ENCODE measurements at places on chromosomes 2 and 18.

DNA sequence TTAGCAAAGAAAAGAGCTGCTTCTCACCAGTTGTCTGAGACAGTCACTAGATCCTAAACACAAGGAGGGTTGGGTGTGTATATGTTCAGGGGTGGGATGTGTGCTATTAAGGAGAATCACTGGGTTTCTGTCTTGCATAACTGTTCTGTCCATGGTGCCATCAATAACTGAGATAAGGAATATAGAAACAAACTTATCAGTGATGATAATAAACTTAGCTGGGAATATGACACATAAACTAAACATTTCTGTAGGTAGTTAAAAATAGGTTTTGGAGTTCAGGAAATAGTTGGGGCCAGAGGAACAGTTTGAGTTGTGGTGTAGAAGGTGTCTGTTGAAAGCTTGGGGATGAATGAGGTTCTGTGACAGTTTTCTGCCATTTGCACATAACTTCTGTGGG lies 17.4 kb downstream of the NAPG start:
- DNase-seq, result no peak

DNA sequence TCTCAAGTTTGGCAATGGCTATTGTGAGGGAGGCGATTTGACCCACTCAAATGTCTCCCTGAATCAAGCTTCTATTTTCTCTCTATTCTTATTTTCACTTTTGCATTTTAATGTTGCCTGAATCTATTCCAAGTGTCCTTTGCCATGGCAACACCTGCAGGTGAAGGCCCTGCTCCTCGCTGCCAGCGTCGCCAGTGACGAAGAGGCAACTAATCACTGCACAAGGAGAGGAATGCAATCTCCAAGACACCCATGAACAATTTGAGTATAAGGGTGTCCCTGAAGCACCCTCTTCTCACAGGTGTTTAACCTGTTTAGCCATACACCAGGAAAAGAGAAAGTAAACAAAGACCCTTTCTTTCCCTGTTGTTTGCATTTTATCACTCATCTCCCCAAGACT lies 165.6 kb upstream of the VRK2 start:
- peak; percentile 47 for DNase-seq

- no peak for DNase-seq
Measured at GRCh38 chr18:79914614-79915160, 36.8 kb downstream of the SLC66A2 start.

DNA sequence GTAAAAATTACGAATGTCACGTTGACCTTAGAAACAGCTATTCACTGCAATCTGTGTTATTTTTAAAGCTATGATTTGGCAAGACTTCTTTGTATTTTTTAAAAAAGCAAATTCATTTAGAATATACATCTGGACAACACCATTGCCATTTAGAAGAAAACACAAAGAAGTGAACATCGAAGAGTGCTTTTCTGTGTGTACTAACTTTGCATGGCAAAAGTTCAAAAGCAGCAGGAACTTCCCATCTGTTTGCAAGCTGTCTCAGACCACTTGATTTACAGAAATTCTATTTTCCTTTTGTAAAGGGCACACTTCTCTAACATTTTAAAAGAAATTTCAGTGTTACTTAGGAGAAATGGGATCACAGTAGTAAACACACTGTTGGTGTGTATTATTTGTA lies 145.9 kb downstream of the CALCRL start:
- no peak for DNase-seq

- no peak for DNase-seq
Measured at GRCh38 chr2:128506534-128506933, 187.9 kb upstream of the HS6ST1 start.

DNA sequence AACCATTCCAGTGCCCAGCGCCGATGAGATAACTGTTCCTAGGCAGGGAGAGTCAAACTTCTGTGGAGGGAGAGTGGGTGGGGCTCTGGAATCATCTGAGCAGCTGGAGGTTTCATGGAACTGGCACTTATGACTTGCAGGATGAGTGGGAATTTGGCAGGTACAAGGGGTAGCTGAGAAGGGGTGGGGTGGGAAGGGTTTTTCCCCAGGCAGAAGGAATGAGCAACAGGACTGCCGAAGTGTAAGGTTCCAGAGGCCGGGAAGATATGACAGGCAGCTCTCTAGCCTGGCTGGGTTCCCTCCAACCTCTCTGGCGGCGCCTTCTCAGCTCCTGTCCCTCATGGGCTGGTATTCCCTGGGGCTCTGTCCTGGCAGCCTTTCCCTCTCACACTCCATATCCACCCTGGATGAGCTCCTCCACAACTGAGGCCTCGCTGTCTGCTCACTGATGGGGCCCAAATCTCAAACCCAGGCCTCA lies 2.5 kb upstream of the TET3 start:
- no peak for DNase-seq

DNA sequence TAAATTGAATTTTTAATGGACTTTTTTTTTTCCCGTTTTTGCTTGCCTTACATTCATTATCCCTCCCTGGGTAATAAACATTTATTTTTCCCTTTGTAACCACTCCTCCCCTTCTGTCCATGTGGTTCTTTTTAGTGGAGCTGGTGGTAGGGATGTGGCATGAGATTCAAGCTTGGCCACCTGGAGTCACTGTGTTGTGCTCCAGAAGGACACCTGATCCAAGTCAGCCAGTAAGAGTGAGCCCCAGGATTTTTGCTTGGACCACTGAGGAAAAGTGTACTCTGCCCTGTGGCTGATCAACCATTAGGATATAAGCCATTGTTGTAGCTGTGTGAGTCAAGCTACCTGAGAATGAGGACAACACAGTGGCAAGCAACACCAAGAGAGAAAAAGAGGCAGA lies 11.1 kb upstream of the ACTR3 start:
- DNase-seq, result no peak

- no peak for DNase-seq
Measured at GRCh38 chr2:108612153-108612513, 77.9 kb downstream of the LIMS1 start.

- DNase-seq, result no peak
Measured at GRCh38 chr2:142190805-142191204, 60.0 kb upstream of the LRP1B start.

- no peak for DNase-seq
Measured at GRCh38 chr2:69566669-69567068, 76.9 kb downstream of the AAK1 start.

DNA sequence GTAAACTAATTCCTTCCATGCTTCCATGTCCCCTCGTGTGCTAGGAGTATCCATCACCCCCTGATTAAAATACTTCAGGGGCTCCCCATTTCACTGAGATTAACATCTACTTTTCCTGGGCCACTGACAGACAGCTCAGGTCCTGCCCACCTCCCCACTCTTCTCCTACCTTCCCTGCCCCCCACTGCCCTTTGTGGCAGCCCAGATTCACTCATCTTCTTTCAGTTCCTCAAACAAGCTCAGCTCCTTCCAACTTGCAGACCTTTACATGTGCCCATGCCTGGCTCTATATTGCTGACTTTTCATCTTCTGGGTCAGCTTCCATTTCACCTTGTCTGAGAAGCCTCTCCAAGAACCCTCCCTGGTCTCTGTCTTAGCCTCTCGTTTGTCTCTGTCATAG lies 12.0 kb downstream of the RUFY4 start:
- DNase-seq, result no peak

DNA sequence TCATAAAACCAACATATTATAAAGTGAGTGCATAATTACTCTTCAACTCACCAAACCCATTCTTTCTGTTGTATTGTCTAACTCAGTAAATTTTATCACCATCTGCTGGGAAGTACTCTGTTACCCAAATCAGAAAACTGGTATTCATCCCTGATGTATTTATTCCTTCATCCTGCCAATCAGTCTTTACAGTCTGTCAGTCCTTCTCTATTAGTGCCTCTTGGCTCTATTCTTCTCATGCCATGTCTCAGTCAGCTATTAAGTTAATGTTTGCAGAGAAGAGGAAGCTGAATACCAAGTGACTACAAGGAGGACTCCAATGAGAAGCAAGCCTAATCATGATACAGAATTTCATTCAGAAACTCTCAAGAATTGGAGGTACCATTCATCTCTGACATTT lies 631.2 kb downstream of the CPS1 start:
- DNase-seq, result no peak

- DNase-seq, result no peak
Measured at GRCh38 chr2:168171059-168171762, 76.2 kb downstream of the STK39 start.

GRCh38 chr2:64944484-64944883 lies 44.7 kb upstream of the SLC1A4 start:
- DNase-seq, result no peak

DNA sequence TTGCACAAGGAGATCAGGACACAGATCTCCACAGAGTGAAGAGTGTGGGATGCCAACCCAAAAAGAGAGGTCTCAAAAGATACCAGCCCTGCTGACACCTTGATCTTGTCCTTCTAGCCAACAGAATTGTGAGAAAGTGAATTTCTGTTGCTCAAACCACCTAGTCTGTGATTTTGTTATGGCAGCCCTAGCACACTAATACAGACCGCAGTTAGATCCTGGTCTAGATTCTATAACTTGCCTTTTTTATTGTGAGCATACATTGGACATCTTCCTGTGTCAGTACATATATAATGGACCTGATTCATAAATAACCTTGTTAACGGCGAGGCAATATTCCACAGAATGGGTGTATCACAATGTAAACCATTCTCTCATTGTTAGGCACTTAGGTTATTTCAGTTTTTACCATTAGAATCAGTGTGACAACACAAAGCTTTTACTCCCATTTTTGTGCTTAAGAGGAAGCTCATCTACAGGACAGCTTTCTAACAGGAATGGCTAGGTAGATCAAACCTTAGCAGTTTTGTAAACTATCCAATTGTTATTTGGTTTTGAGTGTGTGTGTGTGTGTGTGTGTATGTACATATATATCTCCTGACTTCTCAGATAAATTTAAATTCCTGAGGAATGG lies 89.0 kb downstream of the ACSL3 start:
- no peak for DNase-seq

DNA sequence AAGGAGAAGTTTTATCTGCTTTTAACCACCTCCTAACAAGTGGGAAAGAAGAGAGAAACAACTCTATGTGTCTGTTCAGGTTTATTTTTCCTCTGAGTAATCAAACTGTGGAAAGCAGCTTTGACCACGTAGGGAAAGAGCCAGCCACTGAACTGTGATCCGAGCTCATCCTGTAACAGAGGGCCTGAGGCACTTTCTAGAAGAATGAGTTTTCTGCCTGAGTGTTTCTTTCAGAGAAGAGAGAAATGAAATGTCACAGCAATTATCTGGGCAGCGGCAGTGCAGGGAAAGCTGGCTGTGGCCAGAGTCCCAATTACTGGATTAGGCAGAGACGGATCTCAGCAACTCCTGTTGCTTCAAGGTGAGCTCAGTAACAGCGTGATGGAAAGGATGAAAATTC lies 151.9 kb downstream of the CD226 start:
- no peak for DNase-seq

- DNase-seq, result no peak
Measured at GRCh38 chr2:96105152-96105915, 11.0 kb downstream of the ADRA2B start.

DNA sequence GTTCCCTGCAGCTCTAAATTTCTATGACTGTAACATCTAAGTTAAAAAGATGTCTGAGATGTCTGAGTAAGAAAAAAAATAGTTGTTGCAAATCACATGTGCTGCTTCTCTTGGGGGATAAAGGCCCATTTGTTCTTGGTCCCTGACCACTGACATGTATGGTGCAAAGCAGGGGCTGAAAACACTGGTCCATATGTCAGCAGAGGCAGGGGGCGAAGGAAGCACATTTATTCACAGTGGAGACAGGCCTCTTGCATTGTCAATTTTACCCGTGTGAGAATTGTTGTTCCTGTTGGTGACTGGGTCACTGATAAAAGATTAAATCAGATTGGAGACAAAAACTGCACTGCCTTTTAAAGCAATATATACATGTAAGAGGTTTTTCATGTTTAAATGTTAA lies 38.8 kb downstream of the PRKCE start:
- no peak for DNase-seq

- no peak for DNase-seq
Measured at GRCh38 chr18:37264956-37265355, 300.6 kb downstream of the CELF4 start.

GRCh38 chr18:46916551-46917107 lies 678 bp downstream of the PIAS2 start:
- DNase-seq, result no peak

- no peak for DNase-seq
Measured at GRCh38 chr18:62080172-62080900, 106.5 kb downstream of the PIGN start.

DNA sequence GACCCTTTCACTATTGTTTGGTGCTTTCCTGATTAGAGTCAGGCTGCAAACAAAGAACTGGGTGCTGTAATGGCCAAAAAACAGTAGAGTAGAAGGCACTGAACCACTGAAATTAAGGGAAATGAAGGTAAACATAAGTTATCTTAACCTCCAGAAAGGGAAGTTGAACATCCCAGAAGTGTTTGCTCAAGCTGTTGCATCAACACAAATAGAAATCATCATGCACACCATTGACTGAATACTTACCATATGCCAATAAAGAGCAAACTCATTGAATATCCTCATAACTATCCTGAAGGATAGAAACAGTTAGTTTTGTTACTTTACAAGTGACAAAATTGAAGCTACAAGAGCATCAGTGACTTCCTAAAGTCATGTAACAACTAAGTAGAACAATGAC lies 477.4 kb upstream of the CHST9 start:
- no peak for DNase-seq
